Cortex of kidney (tissue), 1 donor: ENCODE measurements at places on chromosomes 4 and X.

GRCh38 chr4:92406488-92406887 is 102.7 kb downstream of the GRID2 start:
- no peak for DNase-seq

GRCh38 chr4:169254546-169254983 is 16.2 kb downstream of the SH3RF1 start:
- DNase-seq: no peak

DNA sequence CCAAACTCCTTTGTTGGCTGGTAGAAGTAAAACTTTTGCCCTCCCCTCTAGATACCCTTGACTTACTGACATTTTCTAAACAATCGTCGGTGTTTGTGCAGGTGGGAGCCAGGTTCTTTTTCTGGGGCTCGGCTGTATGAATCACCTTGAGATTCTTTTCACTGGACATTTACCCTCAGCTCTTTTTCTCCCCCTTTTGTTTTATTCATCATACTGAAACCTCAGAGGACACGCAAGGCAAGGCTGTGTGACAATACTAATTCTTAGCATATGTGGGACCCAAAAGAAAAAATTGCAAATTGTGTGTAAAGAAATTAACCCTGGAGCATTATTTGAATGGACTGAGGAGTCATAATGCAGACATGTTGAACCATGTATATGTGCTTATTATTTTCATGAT is 194.0 kb downstream of the PCDH19 start:
- DNase-seq: no peak

GRCh38 chr4:78748381-78748780 is 27.8 kb upstream of the BMP2K start:
- DNase-seq: no peak

DNA sequence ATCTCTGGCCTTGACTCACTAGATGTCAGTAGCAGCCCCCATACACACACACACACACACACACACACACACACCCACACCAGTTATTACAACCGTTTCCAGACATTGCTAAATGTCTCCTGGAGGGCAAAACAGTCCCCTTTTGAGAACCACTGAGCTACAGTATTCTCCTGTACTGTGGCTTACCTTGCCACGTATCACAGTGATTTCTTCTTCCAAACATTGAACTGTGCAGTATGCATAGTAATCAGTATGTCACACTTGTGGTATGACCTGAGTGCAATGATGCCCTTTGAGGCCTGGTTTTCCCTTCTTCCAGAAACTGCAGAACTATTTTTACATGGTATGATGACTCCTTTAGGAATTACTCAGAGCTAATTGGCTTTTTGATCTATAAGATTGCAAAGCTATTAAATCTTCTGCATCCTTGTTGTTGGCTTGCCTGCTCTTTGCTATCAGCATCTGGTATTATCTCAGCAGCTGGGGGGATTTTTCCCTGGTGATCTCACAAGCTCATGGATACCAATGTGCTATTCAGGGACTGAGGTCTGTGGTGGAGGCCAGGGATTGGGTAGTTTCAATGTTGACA is 3.6 kb upstream of the THOC2 start:
- no peak for DNase-seq

DNA sequence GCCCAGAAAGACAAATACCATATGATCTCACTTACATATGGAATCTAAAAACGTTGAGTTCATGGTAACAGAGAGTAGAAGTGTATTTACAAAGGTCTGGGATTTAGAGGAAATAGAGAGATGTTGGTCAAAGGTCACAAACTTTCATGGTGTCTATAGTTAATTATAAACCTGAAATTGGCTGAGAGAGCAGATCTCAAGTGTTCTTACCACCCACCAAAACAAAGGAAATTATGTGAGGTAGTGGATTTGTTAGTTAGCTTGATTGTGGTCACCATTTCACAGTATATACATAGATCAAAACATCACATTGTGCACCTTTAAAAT is 186.8 kb downstream of the NWD2 start:
- DNase-seq: no peak

DNA sequence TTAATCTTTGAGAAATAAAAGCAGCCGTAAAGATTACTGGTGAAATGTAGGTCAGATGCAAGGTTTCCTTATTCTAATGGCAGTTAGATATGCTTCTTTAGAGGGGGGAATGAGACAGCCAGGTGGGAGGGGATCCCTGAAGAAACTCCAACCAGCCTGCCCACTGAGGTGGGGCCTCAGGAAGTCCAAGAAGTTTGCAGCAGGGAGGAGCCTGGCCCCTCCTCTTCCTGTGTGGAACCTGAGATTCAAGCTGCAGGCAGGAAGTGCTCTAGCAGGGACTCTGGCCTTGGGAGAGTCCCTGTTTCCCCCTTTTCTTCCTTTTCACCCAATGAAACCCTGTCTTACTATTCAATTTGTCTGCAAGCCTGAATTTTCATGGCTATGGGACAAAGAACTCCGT is 101.4 kb upstream of the SLITRK2 start:
- DNase-seq: no peak

DNA sequence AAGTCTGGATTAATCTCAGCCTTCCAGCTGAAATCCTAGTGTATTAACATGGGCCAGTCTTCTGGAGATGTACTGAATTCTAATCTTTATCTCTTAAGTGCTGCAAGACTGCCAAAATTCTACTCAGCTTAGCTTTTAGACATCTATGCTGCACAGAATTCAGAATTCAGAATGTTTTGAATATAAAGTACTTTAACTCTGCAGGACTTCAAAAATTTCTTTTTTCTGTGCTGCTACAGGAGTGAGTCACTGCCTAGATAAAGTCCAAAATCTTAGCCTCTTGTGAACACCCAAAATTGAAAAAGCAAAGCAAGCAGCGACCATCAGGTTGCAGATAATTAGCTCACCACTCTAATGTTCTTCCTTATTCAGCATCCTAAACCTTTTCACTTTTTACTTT is 1092.6 kb upstream of the PCDH10 start:
- DNase-seq: no peak

DNA sequence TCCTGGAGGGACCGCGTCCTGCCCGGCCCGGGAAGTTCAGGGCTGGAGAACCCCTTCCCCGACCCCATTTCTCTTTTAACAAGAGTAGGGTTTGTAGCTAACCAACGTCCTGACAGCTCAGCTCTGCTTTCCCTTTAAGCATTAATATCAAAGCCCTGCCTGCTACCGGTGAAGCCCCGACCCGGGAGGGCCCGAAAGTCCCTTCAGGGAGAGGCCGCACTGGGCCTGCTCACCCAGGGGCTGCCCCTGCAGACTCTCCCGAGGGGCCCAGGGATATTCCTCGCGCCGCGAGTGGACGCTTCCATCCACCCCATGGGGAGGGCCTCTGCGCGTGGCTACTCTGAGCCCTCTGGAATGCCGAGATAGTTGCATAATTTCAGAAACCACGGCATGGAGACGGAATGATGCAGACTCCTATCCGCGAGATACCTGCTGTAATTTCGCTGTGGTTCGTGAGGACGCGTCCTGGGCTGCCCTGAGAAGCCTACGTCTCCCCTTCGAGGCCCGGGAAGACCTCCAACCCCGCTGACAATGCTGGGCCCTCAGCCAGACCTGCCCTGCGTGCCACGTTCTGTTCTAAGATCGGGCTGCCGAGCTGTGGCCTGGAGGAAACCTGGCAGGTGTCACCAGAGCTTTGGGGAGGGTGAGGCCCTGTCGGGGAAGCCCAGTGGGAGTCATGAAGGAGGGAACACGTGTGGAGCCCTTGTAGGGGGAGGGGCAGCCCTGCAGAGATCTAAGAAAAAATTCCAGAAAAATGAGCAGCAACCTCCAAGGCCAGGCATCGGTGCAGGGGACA is 999 bp upstream of the CTBP1 start:
- no peak for DNase-seq

DNA sequence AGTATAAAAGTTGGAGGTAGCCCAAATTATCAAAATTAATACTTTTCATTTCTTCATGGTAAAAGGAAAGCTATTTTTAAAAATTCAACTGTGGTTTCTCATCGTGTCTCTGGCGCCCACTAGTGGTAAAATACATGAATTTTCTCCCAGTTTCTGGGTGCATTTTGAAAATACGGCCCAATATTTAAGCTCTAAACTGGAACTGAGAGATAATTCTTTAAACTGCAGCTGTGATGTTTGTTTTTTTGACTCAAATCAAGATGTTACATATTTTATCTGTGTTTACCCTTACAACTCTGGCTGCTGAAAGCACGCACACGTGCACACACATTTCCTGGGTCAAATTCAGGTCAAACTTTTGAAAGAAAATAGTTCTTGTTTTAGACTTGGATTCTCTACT is 123.9 kb upstream of the ACSL4 start:
- no peak for DNase-seq

- DNase-seq: no peak
Measured at GRCh38 chr4:75254745-75255144, 259.5 kb downstream of the RCHY1 start.

GRCh38 chrX:136823175-136823574 is 42.4 kb upstream of the ARHGEF6 start:
- no peak for DNase-seq

GRCh38 chr4:83113429-83113786 is 1.1 kb downstream of the PLAC8 start:
- DNase-seq: no peak

- DNase-seq: no peak
Measured at GRCh38 chr4:82787342-82787741, 11.3 kb downstream of the SCD5 start.

DNA sequence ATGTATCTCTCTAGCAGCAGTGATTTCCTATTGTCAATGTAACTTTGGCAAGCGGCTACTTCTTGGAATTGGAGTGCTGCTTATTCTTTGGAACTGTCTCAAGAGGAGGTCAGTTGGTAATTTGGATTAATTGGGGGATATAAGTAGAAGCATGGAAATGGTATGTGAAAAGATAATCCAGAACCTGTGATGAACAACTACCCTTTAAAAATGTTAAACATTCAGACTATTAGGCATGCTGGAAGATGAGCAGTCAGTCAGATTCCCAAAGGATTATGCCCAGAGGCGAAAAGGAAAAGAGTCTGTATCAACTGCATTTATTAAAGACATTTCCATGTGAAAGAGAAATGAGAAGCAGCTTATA is 62.5 kb downstream of the SEC24D start:
- DNase-seq: no peak

DNA sequence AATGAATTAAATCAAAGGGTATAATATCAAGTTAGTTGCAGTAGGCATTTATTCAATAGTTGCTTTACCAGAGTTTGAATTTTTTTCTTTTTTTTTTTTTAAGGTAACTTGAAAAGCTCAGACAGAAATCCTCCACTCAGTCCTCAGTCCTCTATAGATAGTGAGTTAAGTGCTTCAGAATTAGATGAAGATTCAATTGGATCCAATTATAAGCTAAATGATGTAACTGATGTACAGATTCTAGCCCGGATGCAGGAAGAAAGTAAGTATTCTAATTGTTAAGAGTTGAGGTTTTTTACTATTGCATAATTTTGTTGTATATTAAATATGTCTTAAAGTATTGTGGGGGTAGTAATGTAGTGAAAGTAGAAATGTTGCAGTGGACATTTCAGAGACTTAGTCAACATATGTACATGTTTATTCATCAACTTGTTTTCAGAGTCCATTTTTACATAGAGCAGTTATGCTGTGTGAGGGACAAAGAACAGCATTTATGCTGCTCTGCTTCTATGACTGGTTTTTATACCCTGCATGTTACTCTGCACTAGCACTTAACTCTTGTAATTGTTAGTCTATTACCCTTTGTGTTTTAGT is 38.4 kb downstream of the SLAIN2 start:
- DNase-seq: no peak

DNA sequence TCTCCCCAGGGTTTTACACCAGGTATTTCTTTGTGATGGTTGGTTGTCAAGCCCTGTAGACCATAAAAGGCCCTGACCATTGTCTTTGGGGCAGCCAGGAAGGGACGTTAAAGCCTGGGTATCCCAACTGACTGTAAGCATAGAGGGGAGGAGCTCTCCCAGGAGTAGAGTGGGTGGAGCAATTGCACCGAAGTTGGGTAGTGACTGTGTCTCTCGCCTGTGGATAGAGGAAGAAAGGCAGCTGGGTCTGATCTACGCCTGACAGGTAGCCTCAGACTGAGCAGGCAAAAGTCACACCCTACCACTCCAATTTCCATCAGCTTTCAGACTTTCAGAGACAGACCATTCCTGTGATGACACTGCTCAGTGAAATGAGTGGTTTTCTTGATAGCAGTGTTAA is 123.3 kb downstream of the KLHL8 start:
- DNase-seq: no peak

DNA sequence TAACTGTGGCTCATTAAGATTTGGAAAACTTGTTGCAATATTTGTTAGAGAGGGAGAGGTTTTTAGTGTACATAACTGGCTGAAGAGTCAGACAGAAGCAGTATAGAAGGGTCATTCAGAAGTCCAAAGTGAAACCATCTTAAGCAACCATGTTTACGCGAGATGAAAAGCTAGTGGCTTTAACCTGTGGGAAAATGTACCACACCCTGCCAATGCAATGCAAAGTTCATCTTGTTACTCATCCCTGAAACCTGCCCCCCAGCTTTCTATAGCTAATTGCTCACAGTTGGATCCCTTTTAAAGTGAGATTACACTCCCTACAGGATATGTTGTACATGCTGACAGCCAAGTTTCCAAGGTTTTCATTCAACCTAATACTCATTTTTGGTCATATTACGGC is 96.7 kb upstream of the RAPGEF2 start:
- no peak for DNase-seq

GRCh38 chr4:35993606-35994005 is 250.7 kb downstream of the ARAP2 start:
- no peak for DNase-seq

DNA sequence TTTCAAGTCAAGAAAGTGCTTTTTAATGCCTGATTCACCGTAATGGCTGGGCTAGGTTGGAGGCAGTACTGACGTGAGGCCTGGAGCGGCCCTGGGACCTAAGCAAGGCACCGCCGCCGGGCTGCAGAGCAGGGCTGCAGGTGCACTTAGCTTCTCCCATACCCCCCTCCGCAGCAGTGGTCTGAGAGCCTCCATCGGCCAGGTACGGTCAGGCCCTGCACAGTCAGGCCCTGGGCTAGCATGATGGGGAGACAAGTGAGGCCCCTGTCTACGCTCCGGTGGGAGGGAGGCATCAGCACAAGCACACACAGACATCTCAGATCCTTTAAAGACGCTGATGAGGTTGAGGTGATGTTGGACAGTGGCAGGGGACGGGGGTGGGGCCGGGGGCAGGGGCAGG is 4.7 kb downstream of the MAEA start:
- no peak for DNase-seq

DNA sequence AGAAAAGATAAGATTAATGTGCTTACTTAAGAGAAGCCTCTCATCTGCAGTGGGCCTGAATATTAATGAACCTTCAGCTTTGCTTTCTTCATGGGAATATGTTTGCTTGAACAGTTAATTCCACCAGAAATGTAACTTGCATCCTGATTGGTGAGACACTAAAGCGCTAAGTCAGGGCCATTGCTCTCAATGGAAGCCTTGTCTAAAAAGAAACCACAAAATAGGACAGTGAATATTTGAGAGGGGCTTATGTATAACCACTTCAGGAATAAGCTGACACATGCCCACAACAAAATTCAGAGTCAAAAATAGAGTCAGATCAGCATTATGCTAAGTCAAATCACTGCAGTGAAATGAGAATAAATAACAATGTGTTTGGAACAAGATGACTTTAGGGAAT is 1125.8 kb downstream of the STIM2 start:
- DNase-seq: no peak

- no peak for DNase-seq
Measured at GRCh38 chr4:22237155-22237751, 278.6 kb downstream of the ADGRA3 start.

GRCh38 chrX:30525732-30526131 is 51.8 kb downstream of the TASL start:
- DNase-seq: no peak
